MM.1S (cell line): ENCODE measurements at places on chromosomes 6 and 20.

DNA sequence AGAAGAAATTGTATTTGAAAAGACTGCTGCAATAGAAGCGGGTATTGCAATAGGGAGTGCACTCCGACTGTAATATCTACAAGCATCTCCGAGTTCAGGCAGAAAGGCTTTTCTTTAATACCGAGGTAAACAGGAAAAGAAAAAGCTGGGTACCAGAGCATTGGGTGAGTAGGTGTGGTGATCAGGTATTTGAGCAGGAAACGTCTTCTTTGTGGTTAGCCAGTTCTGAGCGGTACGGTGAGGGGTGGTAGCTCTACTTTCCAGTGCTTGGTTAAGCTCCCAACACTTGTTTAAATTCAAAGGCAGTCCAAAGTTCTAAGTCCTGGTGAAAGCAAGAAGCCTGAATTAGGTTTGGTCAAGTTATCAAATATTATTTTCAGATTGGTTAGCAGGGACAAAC, 404.1 kb downstream of the LMBRD1 start:
- peak; percentile 23 for DNase-seq
- no peaks in the 10 kb centered on the region for H3K4me1 ChIP-seq
- no peak overlapping the region for H3K4me3 ChIP-seq
- no peaks in the 10 kb centered on the region for H3K27me3 ChIP-seq
- no peaks in the 10 kb centered on the region for H3K36me3 ChIP-seq
- H3K27ac ChIP-seq: no peak overlapping the region

DNA sequence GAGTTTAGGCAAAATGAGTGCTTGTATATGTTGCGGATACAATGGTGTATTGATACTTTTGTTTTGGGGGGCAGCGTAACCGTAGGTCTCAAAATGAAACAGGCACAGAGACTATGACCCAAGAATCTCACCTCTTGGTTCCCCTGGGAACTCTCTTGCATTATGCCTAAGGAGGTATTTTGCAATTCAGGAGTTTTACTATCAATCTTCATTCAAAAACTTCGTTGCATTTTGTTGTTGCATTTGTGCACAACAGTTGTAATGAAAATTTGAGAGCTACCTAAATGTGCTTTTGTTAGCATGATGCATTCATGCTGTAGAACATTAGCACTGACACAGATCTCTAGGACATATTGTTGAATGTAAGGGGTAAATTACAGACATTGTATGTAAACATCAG, 18.2 kb downstream of the VTA1 start:
- H3K27ac ChIP-seq: no peak overlapping the region
- no peak for DNase-seq
- H3K27me3 ChIP-seq: no peaks in the 10 kb centered on the region
- no peaks in the 10 kb centered on the region for H3K4me1 ChIP-seq

DNA sequence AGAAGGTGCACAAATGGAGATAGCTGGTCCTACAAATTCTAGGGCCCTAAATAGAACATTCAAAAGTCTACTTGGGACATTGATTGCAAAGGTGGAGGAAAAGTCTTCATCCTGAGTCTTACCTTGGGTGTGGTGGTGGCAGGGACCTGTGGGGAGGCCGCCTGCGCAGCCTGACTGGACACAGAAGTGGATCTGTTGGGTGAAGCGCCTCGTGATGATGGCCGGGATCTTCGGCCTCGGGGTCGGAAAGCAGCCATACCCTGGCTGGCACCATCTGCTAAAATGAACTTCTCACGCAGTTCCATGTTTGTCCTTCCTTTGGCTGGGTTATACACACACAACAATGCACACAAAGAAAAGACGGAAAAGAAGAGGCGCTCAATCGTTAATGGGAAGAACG, 179.2 kb downstream of the DST start:
- no peak overlapping the region for H3K4me3 ChIP-seq
- no peak overlapping the region for H3K27ac ChIP-seq
- no peaks in the 10 kb centered on the region for H3K4me1 ChIP-seq
- DNase-seq: no peak
- H3K36me3 ChIP-seq: peaks cover 8% of the 10 kb centered on the region; the same call in 1 of the 2 replicates

DNA sequence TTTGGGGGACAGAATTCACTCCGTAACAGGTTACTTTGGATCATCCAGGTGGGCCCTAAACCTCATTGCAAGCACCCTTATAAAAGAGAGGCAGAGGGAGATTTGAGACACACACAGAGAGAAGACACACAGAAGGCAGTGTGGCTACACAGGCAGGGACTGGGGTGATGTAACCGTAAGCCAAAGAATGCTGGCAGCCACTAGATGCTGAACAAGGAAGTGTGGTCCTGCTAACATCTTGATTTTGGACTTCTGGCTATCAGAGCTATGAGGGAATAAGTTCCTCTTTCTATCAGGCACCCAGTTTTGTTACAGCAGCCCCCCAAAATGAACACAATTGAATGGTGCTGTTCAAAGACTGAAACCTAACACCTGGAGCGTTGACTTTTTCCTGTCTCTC, 191.3 kb upstream of the MYLIP start:
- H3K4me1 ChIP-seq: peaks cover 23% of the 10 kb centered on the region
- no peaks in the 10 kb centered on the region for H3K27me3 ChIP-seq
- H3K36me3 ChIP-seq: no peaks in the 10 kb centered on the region
- no peak overlapping the region for H3K27ac ChIP-seq

DNA sequence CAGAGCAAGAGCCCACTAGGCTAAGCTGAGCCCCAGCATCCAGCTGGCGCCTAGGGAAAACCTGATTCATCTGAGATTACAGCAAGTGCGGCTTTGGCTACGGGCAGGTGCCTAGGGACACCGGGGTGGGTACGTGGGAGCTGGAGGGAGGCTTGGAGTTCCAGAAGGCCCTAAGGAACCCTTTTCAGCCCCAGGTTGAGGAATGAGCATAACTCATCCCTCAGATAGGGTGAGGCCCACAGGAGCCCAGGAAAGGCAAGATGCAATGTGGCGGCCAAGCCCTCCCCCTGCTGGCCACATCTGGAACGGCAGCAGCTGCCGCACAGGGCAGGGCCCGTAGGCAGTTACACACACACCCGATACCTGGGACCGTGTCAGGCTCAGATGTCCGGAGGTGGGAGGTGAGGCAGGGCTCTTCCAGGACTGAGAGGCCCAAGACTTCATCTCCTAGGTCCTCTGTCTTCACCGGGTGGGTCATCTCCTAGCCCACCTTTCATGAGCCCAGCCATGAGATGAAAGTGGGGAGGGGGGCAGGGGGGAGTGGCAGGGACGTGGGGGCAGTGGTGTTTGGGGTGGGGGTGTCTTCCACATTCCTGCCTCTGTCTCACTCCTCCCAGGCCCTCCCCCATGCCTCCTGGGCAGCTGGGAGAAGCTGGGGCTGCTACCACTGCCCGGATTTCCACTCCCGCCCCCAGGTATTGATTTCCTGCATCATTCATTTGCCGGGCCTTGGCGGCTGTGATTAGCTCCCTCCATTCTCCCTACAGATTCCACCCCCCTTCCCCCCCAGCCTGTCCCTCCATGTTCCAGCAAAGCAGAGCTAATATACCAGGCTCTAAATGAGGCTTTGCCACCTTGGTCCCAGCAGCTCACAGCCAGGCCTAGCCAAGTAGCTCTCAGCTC, 5.5 kb downstream of the MDGA1 start:
- no peaks in the 10 kb centered on the region for H3K36me3 ChIP-seq
- peaks cover 6% of the 10 kb centered on the region for H3K4me1 ChIP-seq
- peaks cover 44% of the 10 kb centered on the region for H3K27me3 ChIP-seq
- H3K27ac ChIP-seq: no peak overlapping the region
- H3K4me3 ChIP-seq: no peak overlapping the region

GRCh38 chr6:25511376-25511775, 140.6 kb upstream of the SCGN start:
- no peak overlapping the region for H3K4me3 ChIP-seq
- no peaks in the 10 kb centered on the region; the same call in 1 of the 2 replicates for H3K36me3 ChIP-seq
- H3K4me1 ChIP-seq: no peaks in the 10 kb centered on the region
- H3K27ac ChIP-seq: no peak overlapping the region

GRCh38 chr6:712805-713204, 19.9 kb upstream of the EXOC2 start:
- H3K36me3 ChIP-seq: no peaks in the 10 kb centered on the region
- H3K4me1 ChIP-seq: peaks cover 5% of the 10 kb centered on the region; the same call in 1 of the 2 replicates
- no peak for DNase-seq
- no peak overlapping the region for H3K4me3 ChIP-seq

DNA sequence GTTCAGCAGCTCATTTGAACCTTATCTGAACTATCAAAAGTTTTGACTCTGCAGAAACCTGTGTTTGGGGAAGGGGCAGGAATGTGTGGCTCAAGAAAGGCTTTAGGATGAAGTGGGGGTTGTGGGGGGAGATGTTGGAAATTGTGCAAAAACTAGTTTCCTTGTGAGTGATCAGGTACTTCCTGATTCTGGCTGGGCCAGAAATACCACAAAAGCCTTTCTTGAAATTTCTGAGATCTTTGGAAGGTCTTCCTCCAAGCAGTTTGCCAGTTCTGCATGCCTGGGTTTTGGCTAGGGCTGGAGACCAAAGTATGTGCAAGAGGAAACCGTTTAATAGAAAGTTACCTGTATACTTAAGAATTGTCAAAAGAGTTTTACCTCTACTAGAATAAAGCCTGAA, 116.6 kb downstream of the BMP2 start:
- no peaks in the 10 kb centered on the region for H3K36me3 ChIP-seq
- H3K4me1 ChIP-seq: no peaks in the 10 kb centered on the region
- no peaks in the 10 kb centered on the region for H3K27me3 ChIP-seq
- DNase-seq: no peak
- H3K27ac ChIP-seq: no peak overlapping the region
- H3K4me3 ChIP-seq: no peak overlapping the region

DNA sequence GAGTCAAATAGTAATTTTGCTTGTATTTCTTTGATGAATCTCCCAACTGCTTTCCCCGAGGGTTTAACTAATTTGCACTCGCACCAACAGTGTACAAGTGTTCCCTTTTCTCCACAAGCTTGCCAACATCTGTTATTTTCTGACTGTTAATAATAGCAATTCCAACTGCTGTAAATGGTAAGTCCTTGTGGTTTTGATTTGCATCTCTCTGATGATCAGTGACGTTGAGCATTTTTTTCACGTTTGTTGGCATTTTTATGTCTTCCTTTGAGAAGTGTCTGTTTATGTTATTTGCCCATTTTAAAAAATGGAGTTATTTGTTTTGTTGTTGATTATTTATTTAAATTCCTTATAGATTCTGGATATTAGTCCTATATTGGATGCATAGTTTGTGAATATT, 399.8 kb upstream of the MAN1A1 start:
- H3K36me3 ChIP-seq: no peaks in the 10 kb centered on the region
- DNase-seq: no peak
- H3K27ac ChIP-seq: no peak overlapping the region
- no peak overlapping the region for H3K4me3 ChIP-seq

GRCh38 chr6:168190646-168191443, 111.8 kb upstream of the FRMD1 start:
- no peaks in the 10 kb centered on the region for H3K36me3 ChIP-seq
- no peak overlapping the region for H3K4me3 ChIP-seq
- no peak overlapping the region for H3K27ac ChIP-seq
- no peaks in the 10 kb centered on the region for H3K4me1 ChIP-seq
- no peak for DNase-seq

DNA sequence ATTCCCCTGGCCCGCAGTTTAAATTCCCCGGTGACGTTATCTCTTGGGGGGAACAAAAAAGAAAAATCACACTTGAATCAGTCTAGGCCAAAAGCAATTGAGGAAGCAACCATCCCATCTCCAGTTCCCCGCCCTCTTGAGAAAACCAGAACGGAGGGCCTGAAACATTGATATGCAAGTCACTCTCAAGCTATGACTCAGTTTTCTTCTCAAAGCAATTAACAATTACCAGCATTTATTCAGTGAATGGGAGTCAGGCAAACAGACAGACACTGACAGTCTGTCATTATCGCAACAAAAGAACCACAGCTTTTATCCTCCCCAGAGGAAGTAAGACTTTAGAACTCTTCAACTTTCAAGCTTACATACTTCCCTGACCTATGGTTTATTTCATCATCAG, 100.9 kb downstream of the OPRM1 start:
- no peaks in the 10 kb centered on the region for H3K4me1 ChIP-seq
- H3K27me3 ChIP-seq: no peaks in the 10 kb centered on the region
- H3K36me3 ChIP-seq: no peaks in the 10 kb centered on the region
- no peak overlapping the region for H3K27ac ChIP-seq

DNA sequence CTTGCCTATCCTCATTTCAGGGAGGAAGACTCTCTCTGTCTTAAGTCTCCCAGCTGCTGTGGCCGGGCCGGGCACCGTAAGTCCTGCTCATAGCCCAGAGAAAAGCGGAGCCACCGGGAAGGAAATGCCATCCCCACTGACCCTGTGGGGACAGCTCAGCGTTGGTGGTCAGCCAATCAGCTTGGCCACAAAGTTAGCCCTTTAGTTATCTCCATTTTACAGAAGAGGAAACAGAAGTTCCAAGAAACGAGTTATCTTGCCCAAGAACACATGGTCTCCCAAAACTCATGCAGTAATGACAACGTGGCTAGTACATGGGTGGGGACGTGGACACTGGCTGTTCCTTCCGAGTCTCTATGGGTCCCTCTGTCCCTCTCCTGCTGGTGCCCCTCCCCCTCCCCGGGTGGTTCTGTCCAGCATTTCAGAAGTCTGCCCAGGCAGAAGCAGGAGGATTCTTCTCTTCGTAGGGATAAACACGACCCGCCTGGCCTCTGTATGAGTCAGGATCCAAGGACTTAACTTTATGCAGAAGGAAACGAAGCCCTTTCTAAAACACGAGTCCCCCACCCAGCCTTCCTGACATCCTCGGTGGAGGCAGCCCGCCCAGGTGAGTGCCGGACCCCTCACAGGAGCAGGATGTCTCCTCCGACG, 273.8 kb downstream of the CDH4 start:
- no peaks in the 10 kb centered on the region for H3K4me1 ChIP-seq
- H3K4me3 ChIP-seq: no peak overlapping the region
- H3K36me3 ChIP-seq: no peaks in the 10 kb centered on the region
- H3K27me3 ChIP-seq: peaks cover 82% of the 10 kb centered on the region

DNA sequence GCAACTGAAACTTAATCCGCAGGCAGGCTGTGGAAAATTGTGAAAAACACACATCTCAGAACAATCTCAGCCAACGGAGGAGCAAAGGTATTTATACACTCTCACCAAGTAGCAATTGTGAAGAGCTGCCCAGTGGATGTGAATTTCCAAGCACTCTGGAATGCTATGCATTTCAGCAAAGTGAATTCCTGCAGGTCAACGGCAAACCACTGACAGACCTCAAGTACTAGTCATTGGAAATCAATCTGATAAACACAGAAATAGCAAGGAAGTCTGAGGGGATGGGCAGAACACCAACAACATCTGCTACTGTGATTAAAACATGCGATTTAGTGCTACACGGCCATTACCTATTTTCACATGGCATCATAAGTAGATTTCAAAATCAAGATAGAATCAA, 429.1 kb downstream of the HTR1B start:
- no peaks in the 10 kb centered on the region for H3K36me3 ChIP-seq
- no peaks in the 10 kb centered on the region for H3K4me1 ChIP-seq
- H3K27me3 ChIP-seq: no peaks in the 10 kb centered on the region
- no peak overlapping the region for H3K4me3 ChIP-seq
- no peak overlapping the region for H3K27ac ChIP-seq
